Right renal pelvis (tissue), 4 donors: ENCODE measurements at places on chromosomes 2 and 18. TPM values are rescaled to one million over a fixed set of nuclear protein-coding genes. Genes with fewer than 3 reads are reported as not detected.

DNA sequence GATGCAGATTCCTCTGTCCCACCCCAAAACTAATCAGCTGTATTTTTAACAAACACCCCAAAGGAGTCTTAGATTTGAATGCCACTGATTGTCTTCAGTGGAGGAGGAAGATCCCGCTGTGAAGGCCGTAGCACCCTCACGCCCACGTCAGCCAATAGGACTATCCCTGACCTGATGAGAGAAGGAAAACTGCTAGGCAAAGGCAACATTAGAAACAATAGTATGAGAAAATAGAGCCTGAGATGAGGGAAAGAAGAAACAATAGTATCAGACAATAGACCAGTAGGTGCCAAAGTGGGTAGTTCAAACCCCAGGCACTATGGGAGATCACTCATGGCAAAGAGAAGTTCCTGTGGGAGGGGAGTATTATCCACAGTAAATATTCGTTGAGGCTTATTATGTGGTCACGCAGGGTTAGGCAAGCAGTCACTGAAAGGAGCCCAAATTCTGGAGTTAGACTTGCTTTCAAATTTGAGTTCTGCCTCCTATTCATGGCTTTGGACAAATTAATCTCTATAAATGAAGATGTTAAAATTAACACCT, 2.8 kb downstream of the PCBP1 start:
- DNase-seq = no peak

MYOM1 gene
- polyA plus RNA-seq = 7.2 TPM

FOXD4L1 gene
- 0.27 TPM for polyA plus RNA-seq

BOK gene
- 32.1 TPM for polyA plus RNA-seq

SERPINB3 gene
- 0.09 TPM for polyA plus RNA-seq

DLX1 gene
- polyA plus RNA-seq = 0.16 TPM

GRCh38 chr2:88626171-88627054, 851 bp downstream of the EIF2AK3 start:
- DNase-seq = no peak

GPR35 gene
- polyA plus RNA-seq = 1.9 TPM

CARF gene
- polyA plus RNA-seq = 17.1 TPM

CNDP1 gene
- 0.73 TPM for polyA plus RNA-seq

DNA sequence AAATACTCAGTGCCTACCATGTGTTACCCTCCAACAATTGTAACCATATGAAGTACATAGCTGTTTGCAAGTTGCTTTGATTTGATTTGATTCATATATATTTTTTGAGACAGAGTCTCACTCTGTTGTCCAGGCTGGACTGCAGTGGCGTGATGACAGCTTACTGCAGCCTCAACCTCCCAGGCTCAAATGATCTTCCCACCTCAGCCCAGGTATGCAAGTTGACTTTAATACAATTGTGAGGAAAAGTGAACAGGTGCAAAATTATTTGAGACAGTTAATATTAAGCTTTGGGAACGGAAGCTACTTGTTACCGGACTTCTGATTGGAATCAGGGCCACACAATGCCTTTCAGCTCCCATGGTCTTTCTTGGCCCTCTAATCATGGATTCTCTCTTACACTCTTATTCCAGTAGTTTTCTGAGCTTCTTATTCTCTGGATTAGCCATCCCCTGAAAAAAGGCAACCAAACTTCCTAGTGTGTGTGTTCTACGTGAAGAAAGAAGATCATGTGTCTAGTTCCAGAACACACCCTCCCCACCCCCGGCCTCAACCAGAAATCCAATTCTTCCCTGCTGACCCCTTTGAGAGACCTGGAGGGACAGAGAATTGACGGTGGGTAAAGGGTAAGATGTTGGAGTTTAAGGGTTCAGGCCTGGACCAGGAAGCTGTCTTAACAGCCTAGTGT, 1.1 kb upstream of the RPL37A start:
- no peak for DNase-seq

- DNase-seq = no peak
Measured at GRCh38 chr2:25029183-25029554, 12.7 kb upstream of the EFR3B start.

GRCh38 chr2:64862623-64863022, 126.6 kb upstream of the SLC1A4 start:
- no peak for DNase-seq

CREG2 gene
- polyA plus RNA-seq = 0.87 TPM

DNA sequence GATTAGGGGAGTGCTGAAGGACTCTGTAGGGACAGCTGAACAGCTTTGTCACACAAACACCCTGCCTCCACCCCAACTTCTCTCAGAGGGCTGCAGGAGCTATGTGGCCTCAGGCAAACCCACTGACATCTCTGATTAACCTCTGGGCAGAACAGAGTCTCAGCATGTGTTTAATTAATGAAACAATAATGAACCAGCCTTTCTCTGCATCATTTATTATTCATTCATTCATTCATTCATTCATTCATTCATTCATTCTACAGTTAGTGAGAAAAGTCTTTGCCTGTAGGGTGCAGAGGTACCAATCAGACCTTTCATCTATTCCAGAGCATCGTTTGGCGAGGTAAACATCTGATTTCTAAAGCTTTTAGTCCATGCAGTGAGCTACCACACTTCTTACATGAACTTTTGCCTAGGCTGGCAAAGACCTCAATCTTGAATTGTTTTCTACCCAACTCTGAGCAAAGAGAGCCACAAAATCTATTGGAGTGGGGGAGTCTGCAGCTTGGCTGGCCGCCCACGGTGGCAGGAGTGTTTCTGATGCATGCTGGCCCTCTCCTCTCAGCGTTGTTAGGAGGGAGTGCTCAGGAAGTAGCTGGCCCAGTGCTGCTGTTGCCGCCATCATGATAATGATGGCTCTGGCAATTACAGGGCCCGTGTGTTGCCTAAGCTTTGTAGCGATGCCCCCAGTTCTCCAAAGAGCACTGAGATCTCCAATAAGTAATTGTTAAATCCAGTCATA, 198.9 kb downstream of the SMAD7 start:
- no peak for DNase-seq

RGPD8 gene
- polyA plus RNA-seq = 3.6 TPM

GRCh38 chr2:135820003-135820618, 16.9 kb downstream of the LCT start:
- DNase-seq = no peak

DNA sequence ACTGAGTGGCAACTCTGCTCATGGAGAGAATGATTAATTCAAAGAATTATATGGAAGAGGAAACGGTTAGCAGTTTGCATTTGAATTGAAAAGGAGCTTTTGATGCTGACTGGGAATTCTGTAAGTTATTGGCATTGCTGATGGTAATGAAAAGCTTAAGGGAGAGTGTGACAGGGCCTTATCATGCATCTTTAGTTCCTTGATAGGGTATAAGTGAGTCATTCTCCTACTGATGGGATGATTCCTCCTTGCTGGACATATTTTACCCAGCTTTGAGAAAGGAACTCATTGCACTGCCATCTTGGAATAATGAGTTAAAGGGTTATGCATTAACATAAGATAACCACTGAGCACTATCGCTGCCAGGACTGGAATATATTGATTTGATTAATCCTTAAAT, 740.7 kb downstream of the DCC start:
- DNase-seq = no peak

DNA sequence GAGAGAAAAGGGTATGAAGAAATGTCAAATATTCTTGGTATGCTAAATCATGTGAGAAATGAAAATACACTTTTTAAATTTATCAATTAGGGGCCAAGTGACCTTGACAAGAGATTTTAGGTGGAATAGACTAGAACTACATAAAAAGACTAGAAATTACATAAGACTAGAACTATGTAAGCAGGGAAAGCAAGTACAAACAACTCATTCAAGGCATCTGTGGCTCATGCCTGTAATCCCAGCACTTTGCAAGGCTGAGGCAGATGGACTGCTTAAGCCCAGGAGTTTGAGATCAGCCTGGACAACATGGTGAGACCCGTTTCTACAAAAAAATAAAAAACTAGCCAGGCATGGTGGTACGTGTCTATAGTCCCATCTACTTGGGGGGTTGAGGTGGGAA, 20.3 kb downstream of the SF3B1 start:
- no peak for DNase-seq

DNA sequence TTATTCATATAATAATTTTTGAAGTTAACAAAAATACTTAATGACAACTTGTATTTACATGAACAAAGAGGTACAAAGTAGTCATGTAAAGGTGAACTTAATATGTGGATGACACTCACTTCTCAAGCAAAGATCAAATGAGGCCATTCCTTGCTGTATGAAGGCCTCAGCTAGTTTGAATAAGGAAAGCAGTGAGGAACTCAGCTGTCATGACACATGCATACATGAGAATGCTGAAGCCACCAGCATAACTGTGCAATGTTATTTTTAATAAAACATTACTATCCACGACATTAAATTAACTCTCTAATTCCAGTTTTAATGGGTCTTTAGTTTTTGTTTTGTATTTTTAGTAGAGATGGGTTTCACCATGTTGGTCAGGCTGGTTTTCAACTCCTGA, 102.9 kb downstream of the CDH2 start:
- no peak for DNase-seq

GRCh38 chr18:7394050-7394659, 163.3 kb downstream of the LRRC30 start:
- DNase-seq = no peak

NYAP2 gene
- not detected for polyA plus RNA-seq

DNA sequence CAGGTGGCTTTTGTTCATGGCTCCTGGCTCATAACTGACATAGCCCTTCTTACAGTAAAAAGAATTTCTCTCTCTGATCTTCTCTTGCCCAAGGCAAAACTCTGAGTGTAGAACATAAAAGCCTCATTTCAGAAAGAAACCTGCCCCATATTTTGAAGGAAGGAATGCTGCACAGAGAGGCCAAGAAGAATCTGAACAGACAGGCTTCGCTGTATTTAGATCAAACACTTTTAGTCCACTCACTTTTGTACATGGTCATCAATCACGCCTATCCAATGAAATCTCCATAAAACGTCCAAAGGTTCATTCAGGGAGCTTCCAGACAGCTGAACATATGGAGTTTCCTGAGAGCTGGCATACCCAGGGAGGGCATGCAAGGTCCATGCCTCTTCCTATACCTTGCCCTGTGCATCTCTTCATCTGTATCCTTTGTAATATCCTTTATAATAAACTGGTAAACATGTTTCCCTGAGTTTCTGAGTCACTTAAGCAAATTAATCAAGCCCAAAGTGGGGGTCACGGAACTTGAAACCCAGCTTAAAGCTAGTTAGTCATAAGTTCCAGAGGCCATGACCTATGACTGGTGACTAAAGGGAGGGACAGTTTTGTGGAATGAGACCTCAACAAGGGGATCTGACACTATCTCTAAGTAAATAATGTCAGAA, 62.5 kb upstream of the TMEM247 start:
- DNase-seq = no peak

SALL3 gene
- polyA plus RNA-seq = 11.6 TPM

- DNase-seq = no peak
Measured at GRCh38 chr2:46461709-46462171, 17.6 kb upstream of the TMEM247 start.

GRCh38 chr2:188878716-188879115, 95.5 kb upstream of the COL3A1 start:
- DNase-seq = no peak

DNA sequence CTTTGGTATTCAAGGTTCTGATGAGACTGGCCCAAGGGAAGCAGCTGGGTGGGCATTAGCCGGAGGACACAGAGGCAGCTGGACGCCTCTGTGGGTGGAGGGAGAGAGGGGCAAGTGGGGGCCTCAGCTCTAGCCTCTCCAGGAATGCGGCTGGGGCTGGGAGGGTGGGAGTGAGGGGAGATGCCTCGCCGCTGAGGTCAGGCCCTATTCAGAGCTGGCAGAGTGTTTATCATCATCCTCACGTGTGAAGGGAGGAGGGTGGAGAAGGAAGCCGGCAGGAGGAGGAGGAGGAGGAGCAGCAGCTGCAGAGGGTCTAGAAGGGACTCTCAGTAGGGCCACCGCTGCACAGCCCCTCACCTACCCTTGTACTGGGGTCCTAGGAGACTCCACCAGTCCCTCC, 43.1 kb downstream of the TNS1 start:
- no peak for DNase-seq

DNA sequence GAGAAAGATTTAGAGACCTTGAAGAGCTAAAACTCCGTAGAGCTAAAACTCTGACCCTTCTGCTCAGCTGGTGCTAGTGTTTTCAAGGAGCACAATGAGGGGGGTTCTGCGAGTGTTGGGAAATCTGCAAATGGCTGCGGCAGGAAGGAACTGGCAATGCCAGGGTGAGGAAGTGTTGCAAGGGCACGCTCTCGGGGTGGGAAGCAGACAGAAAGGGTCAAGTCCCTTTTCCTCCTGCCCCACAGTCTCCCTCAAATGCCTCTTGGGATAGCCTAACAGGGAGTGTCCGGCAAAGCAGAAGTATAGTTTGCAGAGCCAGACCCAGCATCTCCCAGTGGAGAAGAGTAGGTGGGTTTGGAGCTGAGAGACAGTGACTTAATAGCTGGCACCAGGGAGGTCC, 60.5 kb downstream of the NCAPH start:
- DNase-seq = no peak

DNA sequence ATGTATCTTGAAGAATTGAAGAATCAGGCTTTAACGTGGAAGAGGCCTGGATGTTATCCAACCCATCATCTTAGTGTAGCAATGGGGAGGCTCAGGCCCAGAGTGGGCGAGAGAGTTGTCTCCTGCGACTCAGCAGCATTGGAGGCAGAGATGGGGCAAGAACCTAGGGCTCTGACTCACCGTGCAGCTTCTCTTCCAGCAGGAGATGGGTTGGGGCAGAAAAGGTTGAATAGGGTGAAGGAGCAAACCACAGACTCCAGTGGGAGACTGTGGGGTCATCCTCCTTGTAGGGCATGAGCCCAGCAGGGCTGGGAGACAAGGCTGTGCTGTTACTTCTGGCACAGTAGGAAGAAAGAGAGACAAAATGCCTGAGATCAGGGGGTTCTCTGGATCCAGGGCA, 1.4 kb downstream of the IL36RN start:
- DNase-seq = no peak

GRCh38 chr2:207483477-207483876, 46.3 kb upstream of the CREB1 start:
- no peak for DNase-seq
